ENCODE measurements at places on chromosomes 1 and 21.

GRCh38 chr1:20558191-20558590 lies 5.8 kb downstream of the FAM43B start:
- no peak for DNase-seq

GRCh38 chr1:16187748-16188401 lies 24.6 kb downstream of the ARHGEF19 start:
- peak; percentile 74 for DNase-seq

DNA sequence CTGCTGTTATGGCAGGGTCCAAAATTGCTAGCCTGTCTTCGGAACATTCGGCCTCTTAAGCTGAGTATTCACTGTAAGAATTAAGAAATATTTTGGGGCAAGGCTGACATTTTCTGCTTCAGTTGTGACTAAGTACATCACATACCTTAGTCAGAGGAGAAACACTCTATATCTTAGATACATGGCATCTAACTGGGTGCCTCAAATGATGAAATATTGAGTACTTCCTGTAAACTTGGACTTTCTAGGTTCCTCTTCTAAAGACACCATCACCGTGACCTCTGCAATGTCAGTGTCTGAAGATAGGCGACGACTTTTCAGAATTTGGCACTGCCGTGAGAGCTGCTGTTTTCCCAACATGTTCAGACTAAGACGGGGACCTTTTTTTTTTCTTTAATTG lies 65.6 kb downstream of the PCBP3 start:
- no peak for DNase-seq

- no peak for DNase-seq
Observed at GRCh38 chr21:34857874-34858273, 189.1 kb downstream of the CLIC6 start.

- no peak for DNase-seq
Observed at GRCh38 chr1:97909266-97909665, 11.6 kb downstream of the DPYD start.

GRCh38 chr1:21659099-21659923 lies 9.8 kb downstream of the RAP1GAP start:
- peak; percentile 69 for DNase-seq
